Melanocyte of skin (primary cell): ENCODE measurements at places on chromosomes 6 and 20. TPM values are rescaled to one million over a fixed set of nuclear protein-coding genes. Genes with fewer than 3 reads are reported as not detected.

Gene SAMD3
- total RNA-seq: not detected in 2 replicates

Gene HLA-DMB
- 4.5 and 18.5 TPM in 2 replicates for total RNA-seq

Gene EPPIN
- not detected in 2 replicates for total RNA-seq

Gene BHLHE23
- total RNA-seq: not detected in 2 replicates

Gene GGT7
- 7.4 and 8.0 TPM in 2 replicates for total RNA-seq

Gene GPX6
- total RNA-seq: not detected in 2 replicates

Gene TNFRSF6B
- total RNA-seq: 0.69 TPM in 1 of 2 replicates, not detected in the other

Gene NOX3
- not detected in 2 replicates for total RNA-seq

Gene POM121L2
- not detected in 2 replicates for total RNA-seq

Gene TGM2
- 13.4 and 20.0 TPM in 2 replicates for total RNA-seq
